ENCODE measurements at places on chromosomes 7 and 10.

- DNase-seq, result no peak
These were observed 3.1 kb upstream of the IRF5 start for GRCh38 chr7:128934361-128935341.

DNA sequence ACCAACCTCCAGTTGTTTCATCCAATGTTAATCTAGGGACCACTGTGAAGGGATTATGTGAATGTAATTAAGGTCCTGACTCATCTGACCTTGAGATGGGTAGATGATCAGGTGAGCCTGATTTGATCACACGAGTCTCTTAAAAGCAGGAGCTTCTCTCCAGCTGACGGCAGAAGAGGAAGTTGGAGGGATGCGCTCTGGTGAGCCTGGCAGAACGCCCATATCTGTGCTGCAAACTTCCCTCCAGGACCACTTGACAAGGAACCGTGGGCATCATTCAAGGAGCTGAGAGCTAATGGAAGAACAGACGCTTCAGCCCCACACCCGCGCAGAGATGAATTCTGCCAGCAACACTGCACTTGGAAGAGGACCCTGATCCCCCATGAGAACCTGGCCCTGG, 642.4 kb downstream of the TNS3 start:
- no peak for DNase-seq

DNA sequence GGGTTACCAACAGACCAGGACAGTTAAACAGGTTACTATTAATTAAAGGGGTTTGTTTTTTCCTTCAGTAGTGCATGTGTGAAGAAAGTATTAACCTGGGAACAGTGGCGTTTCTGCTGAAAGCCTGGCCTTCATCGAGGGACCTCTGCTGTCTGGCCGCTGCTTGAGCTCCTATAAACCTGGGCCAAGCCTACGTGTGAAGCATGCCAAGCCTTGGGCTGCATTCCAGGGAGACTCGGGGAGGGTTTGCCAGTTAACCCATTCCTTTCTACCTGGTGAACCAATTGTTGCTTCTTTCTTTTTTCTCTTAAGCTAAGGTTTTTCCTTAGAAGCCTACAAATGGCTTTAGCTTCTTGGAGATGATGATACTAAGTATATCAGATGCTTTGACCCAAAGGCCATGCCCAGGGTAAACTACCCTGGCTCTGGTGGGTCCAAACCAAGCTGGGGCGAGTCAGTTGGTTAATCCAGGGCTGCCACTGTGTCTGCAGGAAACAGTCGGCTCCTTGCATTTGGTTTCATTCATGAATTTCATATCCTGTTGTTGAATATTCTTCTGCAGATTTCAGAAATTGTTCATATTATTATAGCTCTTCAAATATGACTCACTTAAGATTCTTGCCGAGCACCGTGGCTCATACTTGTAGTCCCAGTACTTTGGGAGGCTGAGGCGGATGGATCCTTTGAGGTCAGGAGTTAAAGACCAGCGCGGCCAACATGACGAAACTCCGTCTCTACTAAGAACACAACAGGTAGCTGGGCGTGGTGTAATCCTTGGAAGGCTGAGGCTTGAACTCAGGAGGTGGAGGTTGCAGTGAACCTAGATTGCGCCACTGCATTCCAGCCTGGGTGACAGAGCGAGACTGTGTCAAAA, 23.8 kb downstream of the PFKP start:
- DNase-seq, result peak; percentile 65

- DNase-seq, result no peak
These were observed 150.1 kb downstream of the FAM107B start for GRCh38 chr10:14624600-14624999.

- DNase-seq, result no peak
These were observed 789 bp downstream of the TCF7L2 start for GRCh38 chr10:112950714-112951358.

- no peak for DNase-seq
These were observed 61.9 kb downstream of the CAMK2B start for GRCh38 chr7:44263326-44264082.

- DNase-seq, result no peak
These were observed 58.5 kb downstream of the PWWP2B start for GRCh38 chr10:132455441-132455971.

DNA sequence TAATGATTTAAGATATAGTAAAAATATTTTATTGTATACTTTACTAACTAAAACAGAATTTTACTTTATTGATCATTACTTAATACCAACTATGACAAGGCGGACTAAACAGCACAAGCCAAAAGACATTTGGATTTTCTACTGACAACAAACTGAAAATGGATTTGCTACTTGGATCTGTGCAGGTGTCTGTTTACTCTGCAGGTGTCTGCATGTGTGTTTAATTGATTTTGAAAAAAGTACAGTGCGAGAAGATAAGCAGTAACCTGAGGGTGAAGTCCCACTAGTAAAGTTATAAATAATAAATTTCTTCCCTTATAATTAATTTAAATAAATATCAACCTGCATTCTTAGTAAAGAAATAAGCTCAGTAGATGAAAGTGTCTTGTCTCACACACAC, 696.8 kb upstream of the MBL2 start:
- no peak for DNase-seq

- no peak for DNase-seq
These were observed 48.8 kb upstream of the CD36 start for GRCh38 chr7:80589631-80590030.

- no peak for DNase-seq
These were observed 114.9 kb downstream of the STRA8 start for GRCh38 chr7:135348493-135348892.

GRCh38 chr10:97079448-97079847, 106.3 kb downstream of the SLIT1 start:
- DNase-seq, result no peak

- DNase-seq, result no peak
These were observed 188.1 kb downstream of the SDHAF3 start for GRCh38 chr7:97305589-97305988.

GRCh38 chr10:22666287-22667092, 47.9 kb downstream of the PIP4K2A start:
- DNase-seq, result no peak

DNA sequence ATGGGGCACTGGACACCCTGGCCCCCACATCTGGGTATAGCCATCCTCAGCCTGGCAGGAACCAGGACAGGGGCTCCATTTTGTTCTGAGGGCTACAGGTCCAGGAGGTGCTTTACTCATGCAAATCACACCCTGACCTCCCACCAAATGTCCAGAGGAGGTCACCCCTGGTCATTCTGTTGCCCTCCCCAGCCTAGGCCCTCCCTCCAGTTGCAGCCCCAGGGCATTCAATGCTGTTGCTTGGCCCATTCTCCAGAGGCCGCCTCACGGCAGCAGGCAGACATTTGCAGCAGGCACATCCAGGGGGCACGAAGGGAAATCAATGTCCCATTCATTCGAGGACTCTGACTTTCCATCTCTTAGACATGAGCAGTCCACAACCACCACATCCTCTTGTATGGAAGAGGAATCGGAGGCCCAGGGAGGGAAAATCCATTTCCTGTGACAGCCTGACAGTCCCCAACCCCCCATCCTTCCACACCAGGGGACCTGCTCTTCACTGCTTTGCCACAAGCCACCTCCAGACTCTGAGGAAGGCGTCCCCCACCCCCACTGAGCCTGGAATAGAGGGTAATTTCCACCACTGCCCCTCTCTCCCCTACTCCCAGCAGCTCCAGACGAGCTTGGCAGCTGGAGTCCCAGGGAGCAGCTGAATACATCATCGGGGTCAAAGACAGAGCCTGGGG, 76.2 kb upstream of the UNC5B start:
- no peak for DNase-seq

DNA sequence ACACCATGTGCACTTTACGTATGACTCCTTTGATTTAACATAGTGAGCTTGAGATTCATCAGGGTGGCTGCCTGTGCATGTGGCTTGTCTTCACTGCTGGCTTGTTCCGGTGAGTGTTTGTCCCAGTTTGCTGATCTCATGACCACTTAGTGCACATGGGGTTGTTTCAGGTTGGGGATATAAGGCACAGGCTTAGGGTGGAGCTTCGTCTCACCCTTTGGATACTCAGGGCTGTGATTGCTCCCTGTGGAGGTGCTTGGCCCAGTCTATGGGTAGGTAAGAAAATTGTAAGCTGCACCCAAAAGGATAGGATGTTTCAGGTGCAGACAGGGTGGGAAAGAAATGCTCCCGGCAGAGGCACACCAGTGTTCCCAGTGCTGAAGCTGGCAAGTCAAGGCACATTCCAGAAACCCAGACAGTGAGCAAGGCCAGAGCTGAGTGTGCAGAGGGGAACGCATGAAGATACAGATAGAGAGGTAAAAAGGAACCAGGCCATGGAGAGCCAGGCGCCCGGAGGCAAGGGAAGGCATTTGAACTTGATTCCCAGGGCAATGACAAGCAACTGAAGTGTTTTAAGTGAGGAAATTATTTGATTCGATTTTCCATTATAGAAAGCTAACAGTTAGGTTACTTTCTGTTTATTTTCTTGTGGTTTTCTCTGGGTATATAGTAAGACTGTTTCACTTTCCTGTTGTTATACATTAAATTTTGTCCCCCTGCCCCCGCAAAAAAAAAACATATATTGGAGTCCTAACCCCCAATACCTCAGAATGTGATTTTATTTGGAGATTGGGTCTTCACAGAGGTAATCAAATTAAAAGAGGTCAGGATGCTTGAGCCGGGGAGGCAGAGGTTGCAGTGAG, 289.8 kb upstream of the KLF6 start:
- DNase-seq, result peak; percentile 42

GRCh38 chr7:7816816-7817536, 98.6 kb upstream of the RPA3 start:
- DNase-seq, result no peak

DNA sequence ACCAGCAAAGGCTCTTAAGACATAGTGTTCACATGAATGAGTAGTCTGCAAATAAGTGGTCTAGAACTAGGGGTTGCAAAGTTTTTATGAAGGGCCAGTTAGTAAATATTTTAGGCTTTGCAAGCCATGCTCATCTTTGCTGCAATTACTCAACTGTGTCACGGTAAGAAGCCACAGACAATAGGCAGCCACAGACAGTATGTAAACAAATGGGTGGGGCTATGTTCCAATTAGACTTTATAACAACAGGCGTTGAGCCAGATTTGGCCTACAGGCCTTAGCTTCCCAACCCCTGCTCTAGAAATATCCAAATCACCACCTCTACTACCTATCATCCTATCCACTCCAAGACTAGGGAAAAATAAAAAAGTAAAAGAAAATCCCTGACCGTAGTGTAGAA, 9.2 kb downstream of the IKZF5 start:
- no peak for DNase-seq

DNA sequence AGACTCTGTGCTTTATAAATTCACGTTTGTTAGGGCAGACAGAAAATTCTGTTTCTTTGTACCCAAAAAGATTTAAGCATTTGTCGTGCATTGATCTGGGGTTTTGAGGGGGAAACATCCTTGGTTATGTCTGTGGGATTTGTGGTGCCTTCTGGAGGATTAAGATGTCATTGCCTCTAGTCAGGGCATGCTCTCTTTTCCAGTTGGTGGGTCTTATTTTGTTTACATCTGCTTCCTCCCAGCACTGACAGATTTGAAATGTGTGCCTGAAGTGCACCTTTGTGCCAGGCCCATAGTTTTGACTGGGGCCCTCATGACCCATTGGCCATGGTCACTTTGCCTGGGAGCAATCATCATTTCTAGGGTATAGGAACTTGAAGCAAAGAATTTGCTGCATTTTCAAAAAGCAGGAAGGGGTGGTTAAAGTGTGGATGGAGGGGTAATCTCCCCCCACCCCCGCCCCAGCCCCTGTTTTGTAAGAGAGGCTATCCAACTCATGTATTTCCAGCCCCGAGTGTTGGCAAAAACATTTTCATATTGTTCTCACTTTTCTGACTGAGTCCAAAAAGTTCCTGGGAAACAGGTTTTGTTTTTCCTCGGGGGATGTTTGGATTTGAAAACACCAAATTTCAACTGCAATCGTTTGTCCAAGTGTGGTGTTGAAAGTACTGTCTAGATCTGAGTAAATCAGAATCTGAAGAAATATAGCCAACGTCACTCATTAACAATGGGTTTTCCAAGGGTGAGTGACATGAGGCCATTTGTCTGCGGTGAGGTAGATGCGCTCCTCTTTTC, 388.2 kb upstream of the GALNT17 start:
- DNase-seq, result no peak

DNA sequence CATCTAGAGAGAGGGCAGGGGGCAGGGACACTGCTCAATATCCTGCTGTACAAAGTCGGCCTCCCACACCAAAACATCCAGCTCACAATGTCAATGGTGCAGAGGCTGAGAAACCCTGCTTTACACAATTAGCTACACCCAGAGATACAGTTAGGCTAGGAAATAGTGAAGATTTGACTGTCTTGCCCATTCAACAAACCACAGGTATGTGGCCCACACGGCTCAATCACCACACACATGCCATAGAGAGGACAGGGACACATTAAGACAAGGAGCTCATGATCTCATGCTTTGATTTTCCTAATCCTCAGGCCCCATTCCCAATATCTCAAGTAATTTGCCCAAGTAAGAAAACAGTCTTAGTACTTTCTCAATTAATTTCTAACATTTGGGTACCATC, 110.4 kb downstream of the OSBPL3 start:
- DNase-seq, result peak; percentile 52

DNA sequence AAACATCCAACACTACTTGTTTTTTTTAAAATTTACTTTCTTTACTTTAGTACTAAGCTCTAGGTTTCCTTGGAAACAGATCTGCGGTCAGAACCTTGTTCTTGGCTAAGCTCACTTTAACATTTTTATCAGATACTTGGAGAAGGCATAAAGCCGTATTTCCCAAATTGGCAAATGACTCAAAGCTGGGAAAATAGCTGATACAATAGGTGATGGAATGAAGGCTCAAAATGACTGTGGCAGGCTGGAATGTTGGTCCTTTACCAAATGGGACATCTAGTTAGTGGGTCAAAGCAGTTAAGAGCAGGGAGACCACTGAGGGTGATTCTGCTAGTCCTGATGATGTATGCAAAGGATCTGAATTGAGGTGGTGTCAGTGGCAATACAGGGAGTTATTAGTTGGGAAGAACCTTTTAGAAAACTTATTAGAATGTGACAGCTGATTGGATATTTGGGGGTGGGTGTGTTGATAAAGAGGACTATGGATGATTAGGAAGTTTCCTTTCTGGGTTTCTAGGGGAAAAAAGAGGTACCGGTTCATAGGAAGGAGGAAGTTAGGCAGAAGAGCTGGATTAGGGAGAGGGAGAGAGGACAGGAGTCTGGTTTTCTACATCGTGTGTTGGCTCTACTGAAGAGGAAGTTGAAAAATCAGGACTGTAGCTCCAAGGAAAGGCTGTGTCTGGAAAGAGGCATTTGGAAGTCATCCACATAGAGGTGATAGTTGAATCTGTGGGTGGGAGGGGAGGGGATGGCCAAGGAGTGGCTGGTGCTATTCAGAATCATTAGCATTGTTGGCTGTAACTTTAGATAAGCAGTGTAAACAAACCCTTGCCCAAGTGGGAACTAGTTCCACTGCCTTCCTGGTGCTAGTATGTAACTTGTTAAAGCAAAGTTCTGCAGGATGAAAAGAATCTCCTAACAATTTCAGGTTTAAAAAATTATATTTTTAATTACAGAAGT, 13.1 kb downstream of the PLCE1 start:
- DNase-seq, result peak; percentile 73

- no peak for DNase-seq
These were observed 423.4 kb upstream of the DPP6 start for GRCh38 chr7:153628825-153629224.

GRCh38 chr7:129739427-129739826, 127.9 kb downstream of the NRF1 start:
- DNase-seq, result peak; percentile 43

GRCh38 chr7:43671521-43671920, 57.8 kb downstream of the COA1 start:
- DNase-seq, result no peak
